ENCODE measurements at places on chromosomes 16 and 17.

DNA sequence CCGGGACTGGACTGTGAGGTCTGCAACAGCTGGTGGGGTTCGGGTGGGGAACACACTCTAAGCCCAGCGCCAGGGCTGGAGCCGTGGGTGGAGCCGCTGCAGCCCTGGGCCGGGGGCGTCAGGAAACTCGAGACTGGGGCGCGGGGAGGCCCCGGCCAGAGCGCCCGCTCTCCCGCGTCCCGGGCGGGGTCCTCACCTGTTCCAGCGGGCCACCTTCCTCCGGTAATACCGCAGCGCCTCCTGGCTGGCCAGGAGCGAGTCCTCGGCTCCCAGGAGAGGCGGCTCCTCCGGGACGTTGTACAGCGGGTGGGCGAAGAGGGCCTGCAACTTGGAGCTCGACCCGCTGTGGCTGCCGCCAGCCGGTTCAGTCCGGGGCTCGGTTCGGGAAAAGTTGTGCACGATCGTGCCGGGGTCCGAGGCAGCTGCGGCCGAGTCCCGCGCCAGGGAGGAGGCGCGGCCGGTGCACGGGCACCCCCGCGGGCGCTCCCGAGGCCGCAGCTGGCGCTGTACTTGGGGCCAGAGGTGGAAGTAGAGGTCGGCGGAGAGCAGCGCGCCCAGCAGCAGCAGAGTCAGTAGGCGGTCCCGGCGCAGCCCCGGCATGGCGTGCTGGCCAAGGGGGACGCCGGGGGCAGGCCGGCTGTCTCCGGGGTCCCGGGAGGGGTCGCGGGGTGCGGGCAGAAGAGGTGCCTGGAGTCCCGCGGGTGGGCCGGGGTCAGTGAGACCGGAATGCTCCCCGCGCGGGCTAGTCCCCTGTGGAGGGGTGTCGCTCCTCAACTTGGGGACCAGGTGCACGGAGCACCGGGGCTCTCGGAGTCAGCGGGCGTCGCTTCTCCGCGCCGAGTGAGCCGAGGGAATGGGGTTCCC is 868 bp downstream of the FAM20A start:
- no peak for DNase-seq

DNA sequence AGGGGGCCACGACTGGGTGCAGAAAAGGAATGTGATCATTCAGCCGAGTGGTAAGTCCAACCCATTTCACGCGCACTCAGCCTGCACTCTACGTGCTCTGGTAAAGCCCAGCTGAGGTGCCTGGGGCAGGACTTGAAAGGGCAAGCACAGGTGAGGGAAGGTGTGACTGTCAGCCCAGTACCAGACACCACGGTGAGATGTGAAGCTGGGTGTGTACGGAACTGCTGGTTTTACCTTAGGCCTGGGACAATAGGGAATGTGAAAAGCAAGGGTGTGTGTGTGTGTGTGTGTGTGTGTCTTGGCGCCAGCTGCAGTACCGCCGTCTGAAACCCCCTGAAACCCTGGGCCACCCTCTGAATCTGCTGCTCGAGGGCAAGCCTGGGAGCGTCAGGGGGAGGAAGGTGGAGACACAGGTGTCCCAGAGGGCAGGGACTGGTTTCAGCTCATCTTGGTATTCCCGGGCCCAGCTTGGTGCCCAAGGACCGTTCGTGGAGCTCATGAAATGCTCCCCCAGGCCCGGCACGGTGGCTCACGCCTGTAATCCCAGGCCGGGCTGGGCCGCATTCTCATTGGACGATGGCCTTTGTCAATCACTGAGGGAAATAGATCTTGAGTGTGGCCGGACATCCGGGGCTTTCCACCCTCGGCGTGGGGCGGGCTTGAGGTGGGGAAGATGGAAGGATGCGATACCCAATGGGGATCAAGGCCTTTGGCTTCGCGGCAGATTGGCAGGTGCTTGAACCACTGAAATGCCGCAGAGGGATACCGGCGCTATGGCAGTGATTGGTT is 27.8 kb upstream of the ST6GALNAC1 start:
- DNase-seq: peak; percentile 100

DNA sequence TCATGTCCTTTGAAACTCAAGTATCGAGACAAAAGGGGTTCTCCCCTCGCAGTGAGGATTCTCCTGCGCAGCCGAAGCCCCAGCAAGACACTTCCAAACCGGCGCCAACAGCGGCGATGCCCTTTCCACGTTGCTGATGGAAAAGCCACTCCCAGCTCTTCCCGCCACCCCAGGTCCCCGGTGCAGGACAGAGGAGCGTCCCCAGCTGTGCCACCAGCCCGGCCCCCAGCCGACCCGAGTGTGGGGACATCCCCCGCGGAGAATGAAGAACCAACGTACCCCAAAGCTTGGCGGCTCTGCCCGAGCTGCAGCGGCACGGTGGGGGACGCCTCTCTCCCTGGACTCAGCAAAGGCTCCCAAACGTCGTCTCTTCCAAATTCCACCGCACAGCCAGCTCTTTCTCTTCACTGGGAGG is 573 bp downstream of the CHST6 start:
- no peak for DNase-seq

- DNase-seq: no peak
Observed at GRCh38 chr17:46772475-46773220, 45.8 kb downstream of the WNT3 start.

DNA sequence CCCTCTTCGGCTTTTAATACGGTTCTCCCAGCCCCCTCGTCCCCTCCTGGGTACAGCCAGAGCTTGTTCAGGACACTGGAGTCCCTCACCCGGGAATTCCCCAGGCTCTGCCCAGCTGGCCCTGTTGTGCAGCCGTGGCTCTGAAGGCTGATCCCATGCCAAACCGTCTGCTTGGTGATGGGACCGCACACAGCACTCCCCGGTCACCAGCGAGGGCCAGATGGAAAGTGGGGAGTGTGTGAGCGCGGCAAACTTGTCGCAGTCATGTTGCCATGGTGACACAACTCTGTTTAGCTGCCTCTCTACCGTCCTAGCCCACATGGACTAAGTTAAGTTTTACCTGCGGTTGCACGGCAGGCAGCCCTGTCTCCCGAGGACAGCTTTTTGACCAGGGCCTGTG is 107.9 kb downstream of the RAP1GAP2 start:
- no peak for DNase-seq

DNA sequence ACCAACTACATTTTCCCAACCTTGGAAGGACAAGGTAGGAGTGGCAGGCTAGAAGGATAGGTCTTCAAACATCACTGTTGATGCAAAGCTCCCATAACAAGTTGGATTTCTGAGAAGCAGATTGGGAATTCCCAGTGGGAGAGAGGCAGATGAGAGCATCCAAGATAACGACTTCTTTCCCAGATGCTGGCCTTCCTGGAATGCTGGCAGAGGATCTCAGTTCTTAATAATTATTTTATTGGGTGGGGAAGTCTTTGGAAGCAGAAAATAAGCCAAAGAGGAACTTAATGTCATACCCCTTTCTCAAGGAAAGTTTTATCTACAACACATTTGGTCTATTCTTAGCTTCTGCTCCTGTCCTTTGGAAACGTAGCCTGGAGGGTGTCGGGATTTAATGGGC is 64.5 kb downstream of the MPRIP start:
- no peak for DNase-seq

DNA sequence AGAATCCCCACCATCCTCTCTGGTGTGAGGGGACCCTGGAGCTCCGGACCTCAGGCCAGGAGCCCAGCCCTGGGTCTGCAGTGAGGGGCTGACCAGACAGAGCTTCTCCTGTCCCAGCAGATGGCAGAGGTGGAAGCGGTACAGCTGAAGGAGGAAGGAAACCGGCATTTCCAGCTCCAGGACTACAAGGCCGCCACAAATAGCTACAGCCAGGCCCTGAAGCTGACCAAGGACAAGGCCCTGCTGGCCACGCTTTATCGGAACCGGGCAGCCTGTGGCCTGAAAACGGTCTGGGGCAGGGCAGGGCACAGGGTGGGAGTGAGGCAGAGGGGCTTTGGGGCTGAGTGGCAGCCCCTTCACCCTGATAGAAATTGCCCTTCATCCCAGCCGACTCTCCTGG is 527 bp downstream of the UNC45B start:
- DNase-seq: no peak

DNA sequence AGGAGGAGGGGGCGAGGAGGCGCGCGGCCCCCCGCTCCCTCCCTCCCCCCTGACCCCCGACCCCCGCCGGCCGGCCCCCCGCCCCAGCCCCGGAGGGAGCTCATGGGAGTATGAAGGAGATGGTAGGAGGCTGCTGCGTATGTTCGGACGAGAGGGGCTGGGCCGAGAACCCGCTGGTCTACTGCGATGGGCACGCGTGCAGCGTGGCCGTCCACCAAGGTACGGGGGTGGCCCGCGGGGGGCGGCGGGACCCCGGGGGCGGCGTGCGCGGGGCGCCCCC is 390 bp downstream of the MLLT6 start:
- no peak for DNase-seq

- no peak for DNase-seq
Observed at GRCh38 chr16:64144617-64145016, 977.2 kb downstream of the CDH11 start.

DNA sequence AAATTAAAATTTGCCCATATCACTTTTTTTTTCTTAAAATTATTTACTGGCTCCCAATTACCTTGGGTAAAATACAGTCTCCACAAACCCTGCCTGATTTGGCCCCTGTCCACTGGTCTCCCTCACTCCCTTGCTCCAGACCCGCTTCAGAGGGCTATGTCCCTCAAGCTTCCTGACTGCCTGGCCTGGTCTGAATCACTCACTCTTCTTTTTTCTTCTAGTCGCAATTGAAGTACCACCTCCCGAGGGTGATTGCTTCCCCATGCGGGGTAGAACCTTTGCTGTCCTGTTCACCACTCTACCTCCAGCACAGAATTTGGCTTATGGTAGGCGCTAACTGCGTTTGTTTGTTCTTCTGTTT is 598 bp upstream of the PGAP3 start:
- no peak for DNase-seq

- no peak for DNase-seq
Observed at GRCh38 chr17:41067281-41067680, 1.6 kb upstream of the KRTAP2-4 start.

DNA sequence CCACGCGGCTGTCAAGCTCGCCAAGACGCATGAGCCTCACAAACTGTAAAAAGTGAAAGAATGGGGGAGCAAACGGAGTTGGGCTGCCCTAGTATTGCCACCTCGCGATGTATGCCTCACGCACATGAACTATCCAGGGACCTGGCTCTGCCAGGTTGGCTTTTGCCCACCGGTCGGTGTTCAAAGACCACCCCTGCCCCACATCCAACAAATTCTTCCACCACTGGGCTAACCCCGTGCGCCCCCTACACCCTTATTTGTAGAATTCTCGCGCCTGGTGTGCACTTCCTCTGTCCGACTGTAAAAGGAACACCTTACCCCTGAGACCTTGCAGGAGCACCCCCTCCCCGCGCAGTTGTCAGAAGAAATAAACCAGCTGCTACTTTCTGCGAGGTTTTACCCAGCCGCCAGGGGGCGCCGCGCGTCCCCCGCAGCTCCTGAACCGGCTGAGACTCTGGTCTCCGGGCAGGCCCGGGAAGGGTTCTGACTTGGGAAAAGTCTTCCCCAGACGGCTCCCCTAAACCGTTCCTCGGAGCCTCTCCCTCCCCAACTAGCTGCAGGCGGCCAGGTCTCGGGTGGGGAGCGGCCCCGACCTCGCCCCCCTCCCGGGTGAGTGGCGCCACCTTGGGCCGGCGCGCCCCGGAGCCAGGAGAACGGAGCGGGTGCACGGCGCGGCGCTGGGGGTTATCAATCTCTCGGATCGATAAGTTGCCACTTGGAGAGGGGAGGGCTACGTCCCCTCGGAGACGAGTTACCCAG is 1.7 kb upstream of the ZNF423 start:
- DNase-seq: no peak

GRCh38 chr16:71359431-71359830 is 908 bp downstream of the CALB2 start:
- DNase-seq: no peak

GRCh38 chr17:19274893-19275292 is 37.7 kb downstream of the EPN2 start:
- no peak for DNase-seq

GRCh38 chr17:47252766-47253512 is 688 bp upstream of the ITGB3 start:
- no peak for DNase-seq

- DNase-seq: no peak
Observed at GRCh38 chr16:65313936-65314626, 192.2 kb upstream of the CDH11 start.
